Cardiac muscle cell (in vitro differentiated cells and primary cell): ENCODE measurements at places on chromosomes 2 and 18. TPM values are rescaled to one million over a fixed set of nuclear protein-coding genes. Genes with fewer than 3 reads are reported as not detected.

The NAGK gene
- polyA plus RNA-seq = 75.9 and 129 TPM in 2 replicates

The IL18RAP gene
- polyA plus RNA-seq = 0.61 TPM in 1 of 2 replicates, not detected in the other

The SLC9A4 gene
- 0.17 and 0.29 TPM in 2 replicates for polyA plus RNA-seq

DNA sequence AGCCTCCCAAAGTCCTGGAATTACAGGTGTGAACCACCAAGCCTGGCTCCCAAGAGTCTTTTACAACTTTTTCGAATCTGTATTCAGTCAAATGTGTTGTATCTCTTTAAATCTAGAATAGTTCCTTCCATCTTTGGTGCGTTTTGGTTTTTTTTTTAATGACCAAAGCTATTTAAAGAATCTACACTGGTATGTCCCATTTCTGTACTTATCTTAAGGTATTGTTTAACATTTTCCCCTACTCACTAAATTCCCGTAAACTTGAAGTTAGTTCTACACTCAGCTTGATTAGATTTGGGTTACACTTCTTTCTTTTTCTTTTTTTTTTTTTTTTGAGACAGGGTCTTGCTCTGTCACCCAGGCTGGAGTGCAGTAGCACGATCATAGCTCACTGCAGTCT lies 63.8 kb downstream of the TMEM237 start:
- no peak overlapping the region for H3K27ac ChIP-seq
- peak; percentile 81 for DNase-seq
- no peaks in the 10 kb centered on the region for H3K36me3 ChIP-seq

DNA sequence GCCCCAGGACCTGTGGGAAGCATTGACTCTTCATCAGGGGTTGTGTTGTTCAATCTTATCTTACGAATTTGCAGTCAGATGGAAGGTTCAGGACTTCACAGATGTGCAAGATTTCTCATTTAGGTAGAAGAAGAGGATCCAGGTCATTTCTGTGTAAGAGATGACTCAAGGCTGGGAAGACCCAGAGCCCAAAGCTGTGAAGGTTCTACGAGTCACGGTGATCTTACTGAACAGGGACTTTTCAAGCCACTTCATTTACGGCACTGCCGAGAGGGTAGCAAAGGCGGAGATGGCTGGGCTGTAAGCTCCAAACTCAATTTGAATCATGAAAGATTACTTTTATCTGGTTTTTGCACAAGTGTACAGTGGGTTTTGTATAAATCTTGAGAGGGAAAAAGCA lies 228.0 kb upstream of the MEX3C start:
- H3K4me1 ChIP-seq = peaks cover 8% of the 10 kb centered on the region
- DNase-seq = no peak
- no peaks in the 10 kb centered on the region for H3K36me3 ChIP-seq
- H3K27me3 ChIP-seq = no peaks in the 10 kb centered on the region
- H3K4me3 ChIP-seq = no peak overlapping the region

DNA sequence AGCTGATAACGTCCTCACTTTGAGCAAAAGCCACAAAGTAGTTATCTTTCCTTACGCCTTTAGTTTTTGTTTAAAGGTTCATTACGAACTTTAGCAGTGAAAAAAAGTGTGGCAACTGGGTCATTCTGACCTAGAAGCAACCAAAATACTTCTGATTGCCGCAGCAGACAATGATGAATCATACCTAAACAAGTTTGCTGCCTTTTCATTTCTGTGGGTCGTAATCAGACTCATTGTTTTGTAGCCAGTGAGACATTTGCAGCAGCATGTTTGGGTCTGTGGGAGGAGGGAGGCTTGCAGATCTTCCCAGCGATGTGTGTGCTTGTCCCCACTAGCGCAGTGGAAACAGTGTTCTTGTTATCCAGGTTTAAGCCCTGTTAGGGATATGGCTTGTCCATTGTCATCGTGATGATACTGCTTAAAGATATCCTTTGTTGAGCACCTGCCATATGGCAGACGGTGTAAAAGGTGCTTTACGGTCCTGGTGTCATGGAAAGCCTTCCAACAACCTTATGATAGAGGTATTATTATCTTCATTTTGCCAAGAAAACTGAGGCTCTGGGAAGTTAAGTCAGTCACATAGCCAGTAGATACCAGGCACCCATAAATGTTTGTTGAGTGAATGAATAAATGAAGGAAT lies 1.3 kb upstream of the GREB1 start:
- no peak overlapping the region for H3K27ac ChIP-seq
- H3K36me3 ChIP-seq = no peaks in the 10 kb centered on the region
- H3K27me3 ChIP-seq = no peaks in the 10 kb centered on the region
- DNase-seq = peak; percentile 50
- H3K4me3 ChIP-seq = no peak overlapping the region
- H3K4me1 ChIP-seq = peaks cover 34% of the 10 kb centered on the region

The DHX57 gene
- polyA plus RNA-seq = 14.7 and 18.1 TPM in 2 replicates

DNA sequence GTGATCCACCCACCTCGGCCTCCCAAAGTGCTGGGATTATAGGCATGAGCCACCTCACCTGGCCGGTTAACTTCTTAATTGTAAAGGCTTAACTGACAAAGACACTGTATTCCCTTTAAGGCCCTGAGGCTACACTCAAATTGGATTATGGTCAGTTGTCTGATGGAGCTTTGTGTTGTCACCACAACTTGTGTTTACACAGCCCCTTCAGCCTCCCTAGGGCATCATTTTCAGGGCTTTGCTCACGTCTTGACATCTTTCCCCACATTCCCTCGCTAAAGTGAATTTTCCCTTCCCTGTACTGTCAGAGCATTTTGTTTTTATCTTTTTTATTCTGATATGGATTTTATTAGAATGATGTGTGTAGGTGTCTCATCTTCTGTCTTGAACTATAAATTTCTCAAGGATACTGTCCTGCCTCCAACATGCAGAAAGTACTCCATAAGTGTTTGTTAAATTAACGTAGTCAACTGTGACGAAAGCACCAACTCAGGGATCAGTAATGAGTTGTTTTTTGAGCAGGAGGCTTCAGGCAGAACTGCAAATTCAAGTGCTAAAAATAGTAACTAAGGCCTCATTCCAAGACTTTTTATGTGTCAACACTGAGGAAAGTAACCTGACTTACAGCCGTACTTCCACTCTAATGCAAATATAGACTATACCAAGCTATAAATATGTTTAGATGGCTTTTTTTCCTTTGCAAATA lies 77.1 kb upstream of the NARS1 start:
- no peak overlapping the region for H3K4me3 ChIP-seq
- DNase-seq = peak; percentile 51
- no peaks in the 10 kb centered on the region for H3K36me3 ChIP-seq
- no peaks in the 10 kb centered on the region for H3K27me3 ChIP-seq

- H3K4me1 ChIP-seq = no peaks in the 10 kb centered on the region
- no peaks in the 10 kb centered on the region for H3K36me3 ChIP-seq
- H3K27ac ChIP-seq = no peak overlapping the region
- no peak overlapping the region for H3K4me3 ChIP-seq
- H3K27me3 ChIP-seq = no peaks in the 10 kb centered on the region
These were observed 39.5 kb downstream of the TMEM247 start for GRCh38 chr2:46518861-46519260.

The TGOLN2 gene
- 20.1 and 26.6 TPM in 2 replicates for polyA plus RNA-seq

- H3K27ac ChIP-seq = peak overlapping the region; percentile 62
- peak; percentile 69 for DNase-seq
- H3K4me1 ChIP-seq = peaks cover 10% of the 10 kb centered on the region
- H3K36me3 ChIP-seq = peaks cover 11% of the 10 kb centered on the region
- no peak overlapping the region for H3K4me3 ChIP-seq
These were observed 24.4 kb downstream of the PUM2 start for GRCh38 chr2:20326163-20326780.

DNA sequence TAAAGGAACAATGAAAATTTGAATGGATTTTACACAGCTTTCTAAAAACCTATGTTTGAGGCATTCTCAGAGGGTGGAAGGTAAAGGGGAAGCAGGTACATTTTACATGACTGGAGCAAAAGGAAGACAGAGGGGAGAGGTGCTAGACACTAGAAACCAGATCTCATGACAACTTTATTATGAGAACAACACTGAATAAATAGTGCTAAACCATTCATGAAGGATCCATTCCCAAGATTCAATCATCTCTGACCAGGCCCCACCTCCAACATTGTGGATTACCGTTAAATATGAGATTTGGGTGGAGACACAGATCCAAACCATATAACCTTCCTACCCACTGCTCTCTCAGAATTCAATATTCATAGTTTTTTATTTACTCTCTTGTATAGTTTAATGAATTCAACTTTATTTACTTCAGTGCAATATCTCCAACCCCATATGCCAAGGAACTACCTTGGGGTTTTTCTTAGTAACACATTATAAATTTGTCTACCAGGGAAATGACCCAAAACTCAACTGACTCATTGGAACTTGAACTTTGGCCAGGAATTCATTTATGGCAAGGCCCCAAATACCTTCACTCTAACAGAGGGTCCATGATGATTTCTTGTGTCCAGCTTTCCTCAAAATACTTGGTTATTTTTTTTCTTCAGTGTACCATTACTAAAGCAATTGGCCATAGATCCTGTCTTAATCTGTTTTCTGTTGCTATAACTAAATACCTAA lies 317.8 kb downstream of the GULP1 start:
- H3K27me3 ChIP-seq = no peaks in the 10 kb centered on the region
- no peaks in the 10 kb centered on the region for H3K36me3 ChIP-seq
- no peak overlapping the region for H3K27ac ChIP-seq
- no peaks in the 10 kb centered on the region for H3K4me1 ChIP-seq
